ENCODE measurements at places on chromosomes 5 and 9.
A peak's percentile ranks its signal among the peaks of the same experiment; 100 is the strongest.

DNA sequence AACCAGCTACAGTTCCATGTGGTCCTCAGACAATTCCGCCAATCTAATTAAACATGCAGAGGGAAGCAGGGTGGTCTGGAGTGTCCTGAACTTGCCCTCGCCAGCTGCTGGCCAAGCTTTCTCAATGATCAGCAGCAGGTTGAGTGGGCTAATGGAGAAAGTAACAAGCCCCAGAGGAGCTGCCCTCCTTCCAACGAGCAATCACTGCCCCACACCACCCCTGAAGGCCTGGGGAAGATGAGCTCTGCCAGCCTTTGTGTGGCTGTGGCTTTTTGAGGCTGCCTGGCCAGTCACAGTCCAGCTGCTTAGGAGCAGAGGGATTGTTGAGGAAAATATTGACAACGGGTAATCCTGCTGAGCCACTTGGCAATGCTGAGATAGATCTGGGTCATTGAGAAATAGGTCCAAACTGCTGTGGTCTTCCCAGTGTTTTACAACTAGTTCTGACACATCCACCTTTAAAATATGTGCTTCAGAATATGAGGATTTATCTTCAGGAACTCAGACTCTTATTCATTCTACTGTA is 107.3 kb downstream of the CD180 start:
- H3K27me3 ChIP-seq: no peaks in the 10 kb centered on the region
- peaks cover 34% of the 10 kb centered on the region for H3K4me1 ChIP-seq
- H3K36me3 ChIP-seq: peaks cover 7% of the 10 kb centered on the region
- no peak overlapping the region for H3K4me3 ChIP-seq

- peak; percentile 73 for DNase-seq
- no peaks in the 10 kb centered on the region for H3K27me3 ChIP-seq
- H3K4me3 ChIP-seq: peak within 1 kb of the TSS; percentile 78
- H3K27ac ChIP-seq: peak within 1 kb of the TSS; percentile 64
- no peaks in the 10 kb centered on the region for H3K36me3 ChIP-seq
These were observed at the start of gene SLC1A1 for GRCh38 chr9:4489919-4490704. Gene SLC1A1 (plus strand): TSS chr9:4490468. CDS start chr9:4490680, 212 bp downstream.

DNA sequence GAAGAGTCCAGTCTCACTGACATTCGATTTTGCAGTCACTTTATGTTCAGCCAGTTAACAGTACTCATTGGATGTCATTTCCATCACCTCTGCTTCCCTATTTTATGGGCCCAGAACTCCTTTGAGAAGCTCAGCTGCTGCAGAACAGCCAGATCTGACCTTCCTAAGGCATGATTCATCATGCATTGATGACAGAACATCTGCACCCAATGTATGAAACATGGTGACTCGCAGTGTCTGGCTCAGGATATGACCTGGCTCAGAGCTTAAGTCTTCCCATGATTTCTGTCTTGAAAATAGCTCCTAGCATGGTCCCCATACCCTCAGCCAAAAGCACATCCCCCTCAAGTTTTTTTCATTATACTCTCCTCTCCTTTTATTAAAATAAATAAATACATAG is 92.6 kb upstream of the TRIM32 start:
- no peak overlapping the region for H3K4me3 ChIP-seq
- no peaks in the 10 kb centered on the region for H3K27me3 ChIP-seq
- H3K27ac ChIP-seq: no peak overlapping the region
- no peak for DNase-seq
- no peaks in the 10 kb centered on the region for H3K4me1 ChIP-seq

DNA sequence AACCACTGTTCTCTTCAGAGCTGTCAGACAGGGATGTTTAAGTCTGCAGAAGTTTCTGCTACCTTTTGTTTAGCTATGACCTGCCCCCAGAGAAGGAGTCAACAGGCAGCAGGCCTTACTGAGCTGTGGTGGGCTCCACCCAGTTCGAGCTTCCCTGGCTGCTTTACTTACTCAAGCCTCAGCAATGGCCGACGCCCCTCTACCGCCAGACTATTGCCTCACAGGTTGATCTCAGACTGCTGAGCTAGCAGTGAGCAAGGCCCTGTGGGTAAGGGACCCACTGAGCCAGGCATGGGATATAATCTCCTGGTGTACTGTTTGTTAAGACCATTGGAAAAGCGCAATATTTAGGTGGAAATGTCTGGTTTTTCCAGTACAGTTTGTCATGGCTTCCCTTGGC is 229.6 kb downstream of the TMEM167A start:
- no peak overlapping the region for H3K4me3 ChIP-seq
- H3K27ac ChIP-seq: no peak overlapping the region
- H3K36me3 ChIP-seq: no peaks in the 10 kb centered on the region
- no peaks in the 10 kb centered on the region for H3K4me1 ChIP-seq
- no peak for DNase-seq

- DNase-seq: no peak
- H3K27me3 ChIP-seq: no peaks in the 10 kb centered on the region
- no peaks in the 10 kb centered on the region for H3K36me3 ChIP-seq
- no peak overlapping the region for H3K4me3 ChIP-seq
- H3K4me1 ChIP-seq: no peaks in the 10 kb centered on the region
These were observed 154.5 kb downstream of the CWC27 start for GRCh38 chr5:64923151-64923685.

DNA sequence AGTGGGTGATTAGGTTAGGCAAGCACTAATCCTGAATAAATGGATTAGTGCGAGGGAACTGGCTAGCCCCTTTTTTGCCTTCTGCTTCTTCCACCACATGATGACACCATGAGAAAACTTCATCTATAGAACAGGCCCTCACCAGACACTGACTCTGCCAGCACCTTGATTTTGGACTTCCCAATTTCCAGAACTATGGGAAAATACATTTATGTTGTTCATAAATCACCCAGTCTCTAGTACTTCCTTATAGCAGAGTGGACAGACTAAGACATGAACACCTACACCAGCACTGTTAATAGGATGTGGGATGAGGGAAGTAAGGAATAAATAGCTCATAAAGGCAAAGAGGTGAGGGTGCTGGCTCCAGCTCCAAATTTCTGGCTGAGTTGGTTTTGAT is 1.4 kb downstream of the ZNF622 start:
- no peaks in the 10 kb centered on the region for H3K27me3 ChIP-seq
- DNase-seq: no peak
- peaks cover 36% of the 10 kb centered on the region for H3K36me3 ChIP-seq

DNA sequence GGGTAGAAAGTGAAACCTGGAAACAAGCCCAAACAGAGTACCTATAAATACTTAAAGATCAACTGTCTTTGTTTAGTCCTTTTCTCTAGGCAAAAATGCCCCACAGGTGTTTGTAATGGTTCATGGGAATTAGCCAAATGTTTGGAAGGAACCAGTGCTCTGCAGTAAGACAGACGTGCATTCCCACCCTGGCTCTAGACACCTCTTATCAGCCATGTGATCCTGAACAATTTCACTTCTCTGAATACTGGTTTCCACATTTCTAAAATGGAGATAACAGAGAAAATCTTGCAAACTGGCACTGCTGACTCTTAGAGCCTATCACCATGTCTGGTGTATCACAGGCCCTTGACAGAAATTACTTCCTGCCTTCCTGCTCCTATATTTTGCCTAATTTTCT is 30.0 kb downstream of the GLIS3 start:
- no peak for DNase-seq
- H3K27ac ChIP-seq: no peak overlapping the region

DNA sequence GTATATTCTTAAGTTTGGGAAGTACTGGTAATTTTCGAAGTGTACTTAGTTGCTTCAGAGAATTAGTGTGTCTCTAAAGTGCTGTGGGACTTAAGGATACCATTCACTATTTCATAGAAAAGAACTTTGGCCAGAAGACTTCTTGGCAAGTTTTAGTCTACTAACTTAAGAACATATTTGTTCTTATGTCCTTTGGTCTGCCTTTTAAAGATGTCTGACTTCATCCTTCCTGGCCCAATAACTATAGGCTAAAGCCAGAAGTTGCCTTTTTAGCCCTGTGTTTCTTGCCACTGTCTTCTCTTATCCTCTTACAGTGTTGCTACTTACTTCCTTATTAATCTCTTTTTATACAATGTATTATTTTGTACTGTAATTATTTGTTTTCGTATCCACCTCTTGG is 6.3 kb downstream of the RBM27 start:
- H3K4me3 ChIP-seq: no peak overlapping the region
- no peak for DNase-seq
- no peak overlapping the region for H3K27ac ChIP-seq
- H3K27me3 ChIP-seq: no peaks in the 10 kb centered on the region

GRCh38 chr5:169408731-169409130 is 107.8 kb upstream of the SLIT3 start:
- H3K4me3 ChIP-seq: no peak overlapping the region
- H3K27ac ChIP-seq: no peak overlapping the region
- no peaks in the 10 kb centered on the region for H3K4me1 ChIP-seq

DNA sequence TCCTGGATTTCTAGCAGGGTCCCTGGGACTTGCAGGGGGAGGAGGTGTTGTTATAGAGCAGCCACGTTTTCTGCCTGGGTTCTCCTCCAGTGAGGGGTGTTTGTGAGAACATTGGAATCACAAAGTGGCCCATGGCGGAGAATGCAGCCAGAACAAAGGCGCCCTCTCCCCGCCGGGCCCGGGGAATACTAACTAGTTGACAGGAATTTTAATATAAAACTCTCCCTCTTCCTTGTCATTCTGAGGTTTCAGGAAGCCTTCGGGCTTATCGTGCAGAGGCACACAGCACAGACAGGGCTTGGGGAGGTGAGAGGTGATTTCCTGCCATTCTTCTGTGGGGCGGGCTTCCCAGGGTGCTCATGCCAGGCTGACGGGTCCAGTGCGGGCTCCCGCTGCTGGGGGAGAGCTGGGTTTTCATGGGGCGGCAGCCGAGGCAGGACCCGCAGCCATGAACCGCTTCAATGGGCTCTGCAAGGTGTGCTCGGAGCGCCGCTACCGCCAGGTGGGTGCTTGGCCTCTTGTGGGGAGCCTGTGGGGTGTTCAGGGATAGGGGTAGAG is 37.7 kb downstream of the RGS3 start:
- DNase-seq: no peak
- H3K36me3 ChIP-seq: peaks cover 34% of the 10 kb centered on the region
- peak overlapping the region; percentile 47 for H3K4me3 ChIP-seq
- peak overlapping the region; percentile 79 for H3K27ac ChIP-seq

DNA sequence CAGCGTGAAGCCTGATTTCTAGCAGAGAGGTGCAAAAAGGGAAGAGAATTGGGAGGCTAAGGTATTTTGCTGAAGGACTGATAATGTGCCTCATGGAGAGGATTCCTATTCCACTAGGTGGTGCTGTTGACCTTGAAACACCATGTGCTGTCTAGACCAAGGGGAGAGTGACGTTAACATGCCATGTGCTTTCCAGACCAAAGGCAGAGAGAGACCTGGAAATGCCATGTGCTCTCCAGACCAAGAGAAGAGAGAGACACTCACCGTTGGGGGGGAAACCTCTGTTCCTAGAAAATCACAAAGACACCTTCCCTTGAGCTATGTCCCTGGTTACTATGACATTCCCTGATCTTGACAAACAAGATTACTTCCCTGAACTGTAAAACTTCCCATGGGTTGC is 286.0 kb upstream of the TUSC1 start:
- no peak for DNase-seq
- no peak overlapping the region for H3K4me3 ChIP-seq
- H3K27ac ChIP-seq: no peak overlapping the region
- H3K4me1 ChIP-seq: no peaks in the 10 kb centered on the region

GRCh38 chr5:6087576-6087975 is 290.8 kb downstream of the MED10 start:
- no peak overlapping the region for H3K4me3 ChIP-seq
- no peak for DNase-seq
- H3K27ac ChIP-seq: no peak overlapping the region

- no peak for DNase-seq
- no peaks in the 10 kb centered on the region for H3K36me3 ChIP-seq
- H3K27ac ChIP-seq: no peak overlapping the region
These were observed 388.4 kb upstream of the PTGER4 start for GRCh38 chr5:40291338-40291737.

DNA sequence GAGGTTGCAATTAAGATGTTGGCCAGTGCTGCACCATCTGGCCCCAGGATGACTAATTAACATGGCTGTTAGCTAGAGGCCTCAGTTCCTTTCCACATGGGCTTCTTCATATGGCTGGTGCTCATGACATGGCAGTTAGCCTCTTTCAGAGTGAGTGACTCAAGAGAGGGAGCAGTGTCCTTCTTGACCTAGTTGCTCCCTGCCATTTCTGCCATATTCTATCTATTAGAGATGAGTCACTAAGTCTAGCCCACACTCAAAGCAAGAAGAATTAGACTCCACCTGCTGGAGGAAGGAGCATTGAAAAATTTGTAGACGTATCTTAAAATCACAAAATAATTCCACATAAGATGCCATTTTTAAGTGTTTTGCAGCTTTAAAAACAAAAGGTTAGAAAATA is 651.2 kb upstream of the CCNG1 start:
- no peaks in the 10 kb centered on the region for H3K36me3 ChIP-seq
- no peak overlapping the region for H3K4me3 ChIP-seq
- no peaks in the 10 kb centered on the region for H3K27me3 ChIP-seq
- no peak for DNase-seq
- H3K27ac ChIP-seq: no peak overlapping the region

DNA sequence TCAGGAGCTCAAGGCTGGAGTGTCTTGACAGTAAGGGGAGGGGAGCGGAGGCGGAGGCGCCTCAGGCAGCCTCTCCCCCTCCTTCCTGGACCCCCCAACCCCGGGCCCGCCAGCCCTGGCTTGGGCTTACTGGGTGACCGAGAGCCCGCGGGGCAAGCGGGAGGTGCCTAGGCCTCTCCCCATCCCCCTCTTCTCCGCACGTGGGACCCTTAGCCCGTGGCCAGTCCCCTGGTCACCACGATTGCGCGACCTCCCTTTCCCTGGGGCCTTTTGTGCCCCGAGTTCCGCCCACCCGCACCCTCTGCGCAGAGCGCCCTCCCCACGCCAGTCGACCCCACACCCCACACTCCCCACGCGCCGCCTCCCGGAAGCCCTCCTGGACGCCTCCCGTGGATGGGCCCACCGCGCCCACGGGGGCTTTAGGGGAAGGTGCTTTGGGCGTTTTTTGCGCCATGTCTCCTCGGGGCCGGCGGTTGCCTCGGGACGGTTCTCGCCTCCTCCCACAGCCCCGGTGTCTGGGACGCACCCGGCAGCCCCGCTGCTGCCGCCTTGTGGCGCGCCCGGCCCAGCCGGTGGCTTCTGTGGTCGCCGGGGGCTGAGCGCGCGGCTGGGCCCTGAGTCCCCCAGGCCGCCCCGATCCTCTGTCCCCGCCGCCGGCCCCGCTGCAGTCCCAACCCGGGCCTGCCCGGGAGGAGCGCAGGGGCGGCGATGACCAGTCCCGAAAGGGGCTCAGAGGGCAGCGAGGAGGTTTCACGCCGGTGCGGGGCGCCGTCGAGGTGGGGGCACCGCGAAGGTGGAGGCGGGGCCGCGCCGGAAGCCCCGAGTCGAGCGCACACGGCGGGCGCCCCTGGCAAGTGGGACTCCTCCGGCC is 3.2 kb downstream of the TOR4A start:
- H3K36me3 ChIP-seq: no peaks in the 10 kb centered on the region
- DNase-seq: no peak
